ENCODE measurements at places on chromosomes 7 and 10.

DNA sequence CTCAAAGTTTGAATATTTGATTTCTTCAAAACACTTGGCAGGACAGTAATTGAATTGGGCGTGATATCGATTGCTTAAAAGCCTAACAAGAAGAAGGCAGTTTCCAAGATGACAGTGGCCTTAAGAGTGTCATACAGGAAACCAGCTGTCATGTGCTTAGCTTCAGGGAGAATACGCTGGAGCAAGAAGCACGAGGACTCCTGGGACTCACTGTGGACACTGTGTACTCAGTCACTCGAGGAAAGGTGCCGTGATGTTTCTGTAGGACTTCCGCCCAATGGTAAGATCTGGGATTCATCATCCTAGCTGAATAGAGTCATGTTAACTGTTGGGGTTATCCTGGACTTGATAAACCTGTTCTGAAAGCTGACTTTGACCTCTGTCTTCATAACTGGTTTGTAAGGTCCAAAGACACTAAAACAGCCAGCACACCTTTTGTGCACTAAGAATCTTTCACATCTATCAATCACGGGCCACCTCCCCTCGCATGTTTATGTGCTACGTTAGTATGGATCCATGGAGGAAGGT, 113.5 kb downstream of the CELF2 start:
- no peak for DNase-seq

DNA sequence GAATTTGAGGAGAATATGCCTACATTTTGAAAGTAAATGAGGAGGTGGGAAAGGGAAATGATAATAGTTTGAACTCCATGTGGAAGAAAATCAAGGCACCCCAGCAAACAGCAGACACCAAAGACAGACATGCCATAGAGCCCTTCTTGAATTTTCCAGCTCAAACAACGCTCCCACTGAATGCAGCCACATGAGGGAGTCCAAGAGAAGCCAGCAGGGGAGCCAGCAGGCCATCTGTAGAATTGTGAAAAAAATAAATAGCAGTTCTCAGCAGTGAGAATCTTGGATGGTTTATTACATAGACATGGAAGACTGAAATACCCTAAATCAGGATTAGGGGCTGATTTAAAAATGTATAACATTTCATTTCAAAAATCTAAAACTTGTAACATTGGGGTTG, 1567.3 kb upstream of the LRRTM3 start:
- no peak for DNase-seq

GRCh38 chr7:115976651-115977050, 53.9 kb downstream of the TFEC start:
- no peak for DNase-seq

DNA sequence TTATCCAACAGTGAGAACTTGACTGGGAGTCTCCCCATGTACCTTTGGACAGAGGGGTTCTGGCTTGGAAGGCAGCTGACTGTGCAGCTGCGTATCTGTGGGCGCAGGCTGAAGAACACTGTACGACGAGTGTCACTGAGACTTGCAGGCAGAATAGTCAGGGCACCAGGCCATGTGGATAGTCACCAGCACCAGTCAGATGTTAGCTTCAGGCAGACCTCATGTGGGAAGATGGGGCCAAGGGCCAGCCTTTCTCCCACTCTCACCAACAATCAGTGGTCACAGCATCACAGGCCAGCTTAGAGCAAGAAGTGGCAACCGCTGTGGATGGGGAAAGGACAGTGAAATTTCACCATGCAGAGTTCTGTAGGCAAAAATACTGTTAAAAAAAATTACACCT, 43.4 kb upstream of the GJD4 start:
- DNase-seq: no peak

GRCh38 chr10:70178139-70178725, 7.9 kb upstream of the SAR1A start:
- DNase-seq: no peak

DNA sequence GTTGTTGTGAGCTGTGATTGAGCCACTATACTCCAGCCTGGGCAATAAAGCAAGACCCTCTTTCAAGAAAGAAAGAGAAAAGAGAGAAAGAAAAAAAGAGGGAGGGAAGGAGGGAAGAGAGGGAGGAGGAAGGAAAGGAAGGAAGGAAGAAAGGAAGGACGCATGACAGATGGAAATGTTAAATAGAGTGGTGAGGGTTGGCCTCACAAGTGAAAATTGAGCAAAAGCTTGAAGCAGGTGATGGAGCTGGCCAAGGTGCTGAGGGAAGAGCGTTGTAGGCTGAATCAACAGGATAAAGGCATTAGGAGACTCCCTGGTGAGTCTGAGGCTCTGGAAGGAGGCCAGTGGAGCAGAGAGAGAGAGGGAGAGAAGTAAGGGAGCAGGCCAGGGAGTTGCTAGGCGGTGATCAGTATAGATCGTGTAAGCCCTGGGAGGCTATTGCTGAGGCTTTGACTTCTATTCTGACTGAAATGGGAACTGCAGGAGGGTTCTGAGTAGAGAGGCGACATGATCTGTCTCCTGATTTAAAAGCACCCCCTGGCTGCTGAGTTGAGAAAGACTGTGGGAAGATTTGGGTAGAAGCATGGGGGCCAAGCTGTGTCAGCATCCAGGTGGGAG, 26.5 kb upstream of the TMEM248 start:
- no peak for DNase-seq

DNA sequence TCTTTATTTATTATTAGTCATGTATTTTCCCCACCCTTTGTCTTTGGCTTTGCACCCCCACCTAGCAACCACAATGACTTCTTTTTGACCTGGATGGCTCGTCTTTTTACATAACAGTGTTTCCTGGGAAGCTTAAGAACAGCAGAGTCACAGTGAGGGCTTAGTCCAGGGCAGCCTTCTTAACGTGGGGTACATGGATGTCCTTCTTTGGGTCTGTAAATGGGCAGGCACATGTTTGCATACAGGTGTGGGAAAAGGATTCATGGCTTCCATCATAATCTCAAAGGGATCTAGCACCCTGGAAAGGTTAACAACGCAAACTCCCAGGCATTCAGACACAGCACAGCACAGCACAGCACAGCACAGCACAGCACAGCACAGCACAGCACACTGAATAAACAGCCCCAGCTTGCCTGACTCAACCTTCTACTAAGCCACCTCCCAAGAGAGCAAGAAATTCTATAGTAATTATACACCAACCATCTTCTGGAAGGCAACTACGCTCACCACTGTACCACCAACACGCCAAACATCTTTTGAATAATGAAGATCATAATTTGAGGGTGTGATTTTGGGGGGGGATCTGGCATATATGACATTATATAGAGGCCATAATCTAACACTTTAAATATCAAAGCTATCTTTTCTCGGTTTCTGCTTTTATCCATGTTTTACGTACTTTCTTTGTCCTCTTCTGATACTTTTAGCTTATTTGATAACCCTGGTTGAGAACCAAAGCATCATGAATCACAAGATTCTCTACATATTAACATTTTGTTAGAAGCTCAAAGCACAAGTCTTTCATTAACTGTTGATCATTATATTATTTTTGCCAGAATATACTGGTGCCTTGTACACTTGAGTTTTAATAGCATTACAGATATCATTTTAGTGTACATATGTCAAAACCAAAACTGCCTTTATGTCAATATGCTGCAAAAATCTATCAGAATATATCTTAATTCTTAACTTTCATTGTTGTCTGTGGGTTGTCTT, 177.2 kb upstream of the KLF14 start:
- no peak for DNase-seq

DNA sequence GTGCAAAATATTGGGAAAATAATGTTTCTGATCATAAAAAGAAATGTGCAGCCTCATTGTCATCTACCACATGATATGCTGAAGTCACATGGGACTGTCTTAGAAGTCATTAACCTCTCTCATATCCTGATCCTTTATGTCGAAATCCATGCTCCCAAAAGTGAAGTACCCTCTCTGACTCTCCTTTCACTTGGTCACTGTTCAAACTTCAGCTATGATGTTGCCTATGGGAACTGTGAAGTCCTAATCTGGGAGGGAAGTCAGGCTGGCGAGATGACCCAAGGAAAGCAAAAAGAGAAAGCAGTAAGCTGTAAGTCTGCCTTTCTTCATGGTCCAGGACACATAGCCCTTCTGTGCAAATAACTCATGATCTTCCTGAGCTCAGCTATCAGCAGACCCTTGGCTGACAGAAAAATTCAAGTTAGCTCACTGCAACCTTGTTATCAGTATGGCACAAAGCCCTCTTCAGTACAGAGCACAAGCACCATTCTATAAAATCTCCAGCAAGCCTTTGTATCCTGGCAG, 29.5 kb downstream of the WASL start:
- no peak for DNase-seq

GRCh38 chr7:130913639-130914553, 179.9 kb upstream of the KLF14 start:
- no peak for DNase-seq

DNA sequence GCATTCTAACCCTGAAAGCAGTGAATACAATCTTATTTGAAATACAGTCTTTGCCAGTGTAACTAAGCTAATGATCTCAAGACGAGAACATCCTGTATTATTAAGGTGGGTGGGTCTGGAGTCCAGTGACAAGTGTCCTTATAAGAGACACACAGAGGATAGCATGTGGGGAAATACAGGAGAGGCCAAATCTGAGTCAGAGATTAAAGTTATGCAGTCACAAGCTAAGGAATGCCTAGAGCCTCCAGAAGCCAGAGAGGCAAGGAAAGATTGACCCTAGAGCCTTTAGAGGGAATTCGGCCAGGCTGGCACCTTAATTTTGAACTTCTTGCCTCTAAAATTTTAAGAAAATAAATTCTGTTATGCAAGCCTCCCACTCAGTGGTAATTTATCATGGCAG, 87.5 kb upstream of the HGF start:
- no peak for DNase-seq

- no peak for DNase-seq
Measured at GRCh38 chr10:26022831-26023230, 88.8 kb downstream of the MYO3A start.

GRCh38 chr10:69856601-69857166, 55.0 kb downstream of the COL13A1 start:
- no peak for DNase-seq

- no peak for DNase-seq
Measured at GRCh38 chr10:121531076-121531829, 67.0 kb downstream of the FGFR2 start.

- no peak for DNase-seq
Measured at GRCh38 chr7:82162289-82162688, 281.3 kb downstream of the CACNA2D1 start.

- no peak for DNase-seq
Measured at GRCh38 chr10:87594864-87595263, 64.8 kb upstream of the PAPSS2 start.

DNA sequence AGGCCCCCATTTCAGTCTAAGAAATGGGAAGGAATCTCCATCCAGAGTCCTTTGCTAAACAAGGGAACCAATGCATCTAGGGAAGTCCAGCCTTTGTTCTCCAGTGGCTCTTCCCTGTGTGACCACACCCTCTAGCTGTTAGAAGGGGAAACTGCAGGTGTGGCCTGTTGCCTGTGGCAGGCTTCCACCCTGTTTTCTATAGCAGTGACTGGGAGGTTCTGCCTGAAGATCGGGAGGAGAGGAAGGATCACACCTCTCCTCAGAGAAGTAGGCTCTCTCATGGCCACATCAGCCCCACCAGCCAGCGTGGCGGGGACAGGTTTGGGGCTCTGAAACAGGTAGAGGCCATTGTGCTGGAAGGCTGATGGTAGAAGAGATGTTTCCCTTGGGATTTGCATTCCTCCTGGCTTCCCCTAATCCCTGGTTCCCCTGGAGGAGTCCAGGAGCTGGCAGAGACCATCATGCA, 47.7 kb upstream of the TRIM8 start:
- peak; percentile 55 for DNase-seq

GRCh38 chr7:7881581-7881980, 87.0 kb upstream of the GLCCI1 start:
- DNase-seq: no peak

- no peak for DNase-seq
Measured at GRCh38 chr10:92572362-92573090, 1.4 kb downstream of the IDE start.

GRCh38 chr10:7484456-7485243, 73.8 kb upstream of the SFMBT2 start:
- peak; percentile 91 for DNase-seq

DNA sequence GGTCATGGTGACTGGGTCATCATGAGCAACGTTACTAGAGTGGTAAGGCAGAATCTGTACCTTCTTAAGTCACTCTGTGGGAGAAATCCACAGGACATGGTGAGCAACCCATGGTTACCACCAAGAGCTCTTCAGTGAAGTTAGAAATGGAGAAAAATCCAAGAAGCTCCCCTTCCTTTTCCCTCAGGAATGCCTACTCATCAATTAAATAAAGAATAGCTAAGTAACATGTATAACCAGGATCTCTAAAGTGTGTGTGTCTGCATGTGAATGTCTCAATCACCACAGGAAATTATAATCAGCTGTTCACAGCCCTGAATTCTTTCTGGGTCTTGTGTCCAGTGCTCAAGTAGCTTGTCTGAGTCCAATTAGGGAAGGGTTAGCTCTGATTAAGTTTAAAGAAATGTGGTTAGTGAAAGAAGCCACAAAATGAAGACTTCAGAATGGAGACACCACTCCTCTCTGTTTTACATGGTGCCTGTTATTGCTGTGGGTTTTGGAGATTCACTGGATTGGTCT, 73.2 kb downstream of the SEM1 start:
- DNase-seq: no peak

DNA sequence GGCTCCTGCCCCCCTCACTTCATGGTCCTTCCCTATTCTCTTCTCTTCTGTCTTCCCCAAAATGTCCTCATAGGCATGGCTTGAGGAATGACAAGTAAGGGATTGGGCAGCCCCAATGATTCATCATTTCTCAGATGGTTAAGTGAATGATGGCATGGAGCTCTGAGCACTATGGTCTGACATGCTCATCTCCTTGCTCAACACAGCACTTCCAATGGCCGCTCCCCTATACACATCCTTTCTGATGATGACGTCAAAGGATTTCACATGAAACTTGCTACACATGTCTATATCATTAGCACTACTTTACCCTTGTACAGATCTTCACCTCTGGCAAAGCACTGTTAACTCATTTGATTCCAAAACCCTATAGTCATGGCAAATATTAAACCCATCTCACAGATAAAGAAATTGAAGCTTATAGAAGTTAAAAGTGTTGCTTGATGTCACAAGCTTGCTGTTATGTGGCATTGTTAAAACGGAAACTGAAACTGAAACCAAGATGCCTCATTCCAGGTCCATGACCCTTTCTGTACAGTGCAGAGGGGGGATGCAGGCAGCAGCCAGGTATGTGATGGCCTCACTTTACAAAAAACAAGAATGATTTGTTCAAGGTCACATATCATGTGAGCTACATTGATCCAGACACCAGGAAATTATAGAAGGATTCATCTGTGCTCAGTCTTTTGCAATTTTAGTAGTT, 90.0 kb upstream of the PLXNA4 start:
- peak; percentile 50 for DNase-seq

All from activated CD8-positive, alpha-beta T cell treated with anti-CD3 and anti-CD28 coated beads, Interleukin-2, amount 10 ng/mL, durations not matched to agents 7 days and 5 days (primary cell).